Activated CD8-positive, alpha-beta memory T cell treated with anti-CD3 and anti-CD28 coated beads for 4 hours (primary cell): ENCODE measurements at places on chromosomes 4 and X.

DNA sequence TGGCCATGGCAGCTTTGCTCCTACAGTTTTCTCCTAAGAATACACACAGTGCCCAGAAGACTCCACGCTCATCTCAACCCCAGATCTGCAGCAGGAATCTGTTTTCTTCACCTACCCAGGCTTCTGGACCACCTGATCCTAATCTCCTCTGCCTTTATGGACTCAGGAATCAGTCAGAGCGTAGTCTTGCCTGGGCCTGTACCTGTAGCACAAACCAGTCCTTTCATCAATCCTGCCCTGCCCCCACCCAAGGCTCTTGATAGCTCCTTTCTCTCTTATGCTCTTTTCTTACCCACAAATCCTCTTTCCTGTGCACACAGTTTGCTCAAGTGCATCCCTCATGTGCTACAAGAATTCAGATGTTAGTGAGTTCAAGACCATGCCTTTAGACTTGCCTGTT lies 89.7 kb downstream of the ZNF718 start:
- DNase-seq, result no peak

GRCh38 chr4:81356621-81357020 lies 115.1 kb downstream of the RASGEF1B start:
- no peak for DNase-seq

DNA sequence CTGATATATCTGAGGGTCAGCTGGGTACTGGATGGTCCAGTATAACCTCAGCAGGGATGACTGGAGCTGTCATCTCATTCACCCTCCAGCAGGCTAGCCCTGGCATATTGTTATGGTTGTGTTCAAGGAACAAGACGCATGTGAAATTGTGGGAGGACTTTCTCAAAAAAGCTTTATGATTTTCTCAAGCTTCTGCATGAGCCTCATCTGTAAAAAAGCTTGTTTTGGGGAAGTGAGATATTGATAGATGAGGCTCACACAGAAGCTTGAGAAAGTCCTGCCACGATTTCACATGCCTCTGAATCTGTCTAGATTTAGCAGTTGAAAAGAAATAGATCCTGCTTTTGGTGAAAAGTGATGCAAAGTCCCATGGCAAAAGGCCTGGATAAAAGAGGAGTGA lies 93.4 kb downstream of the SPCS3 start:
- DNase-seq, result no peak

GRCh38 chrX:38796946-38797345 lies 4.3 kb upstream of the MID1IP1 start:
- no peak for DNase-seq

- no peak for DNase-seq
Measured at GRCh38 chrX:123905332-123905731, 45.5 kb downstream of the XIAP start.

GRCh38 chr4:122764821-122765215 lies 32.3 kb downstream of the BBS12 start:
- no peak for DNase-seq

DNA sequence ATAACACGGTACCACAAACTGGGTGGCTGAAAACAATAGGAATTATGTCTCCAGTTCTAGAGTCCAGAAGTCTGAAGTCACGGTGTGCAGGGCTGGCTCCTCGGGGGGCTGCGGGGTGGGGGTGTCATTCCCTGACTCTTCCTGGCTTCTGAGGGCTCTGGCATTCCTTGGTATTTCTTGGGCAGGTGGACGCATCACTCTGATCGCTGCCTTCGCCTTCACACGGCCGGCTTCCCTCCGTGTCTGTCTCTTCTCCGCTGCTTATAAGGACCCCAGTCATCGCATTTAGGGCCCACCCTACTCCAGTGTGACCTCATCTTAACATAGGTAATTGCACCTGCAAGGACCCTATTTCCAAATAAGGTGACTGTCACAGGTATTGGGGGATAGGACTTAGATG lies 134.6 kb downstream of the CPZ start:
- no peak for DNase-seq
